ENCODE measurements at places on chromosomes 1 and 21. TPM values are rescaled to one million over a fixed set of nuclear protein-coding genes. Genes with fewer than 3 reads are reported as not detected.
A peak's percentile ranks its signal among the peaks of the same experiment; 100 is the strongest.

Gene FCRL5
- total RNA-seq, result not detected

Gene WNT3A
- not detected for total RNA-seq

Gene RBM11
- total RNA-seq, result 4.9 TPM

Gene EVA1B
- total RNA-seq, result 8.0 TPM

Gene RGS13
- not detected for total RNA-seq

Gene GIPC2
- 0.62 TPM for total RNA-seq

Gene ITLN1
- total RNA-seq, result not detected

Gene CLIC6
- total RNA-seq, result 1.6 TPM

Gene GBP2
- total RNA-seq, result 356 TPM

Gene RXFP4
- total RNA-seq, result not detected

Gene COL18A1
- 7.5 TPM for total RNA-seq

DNA sequence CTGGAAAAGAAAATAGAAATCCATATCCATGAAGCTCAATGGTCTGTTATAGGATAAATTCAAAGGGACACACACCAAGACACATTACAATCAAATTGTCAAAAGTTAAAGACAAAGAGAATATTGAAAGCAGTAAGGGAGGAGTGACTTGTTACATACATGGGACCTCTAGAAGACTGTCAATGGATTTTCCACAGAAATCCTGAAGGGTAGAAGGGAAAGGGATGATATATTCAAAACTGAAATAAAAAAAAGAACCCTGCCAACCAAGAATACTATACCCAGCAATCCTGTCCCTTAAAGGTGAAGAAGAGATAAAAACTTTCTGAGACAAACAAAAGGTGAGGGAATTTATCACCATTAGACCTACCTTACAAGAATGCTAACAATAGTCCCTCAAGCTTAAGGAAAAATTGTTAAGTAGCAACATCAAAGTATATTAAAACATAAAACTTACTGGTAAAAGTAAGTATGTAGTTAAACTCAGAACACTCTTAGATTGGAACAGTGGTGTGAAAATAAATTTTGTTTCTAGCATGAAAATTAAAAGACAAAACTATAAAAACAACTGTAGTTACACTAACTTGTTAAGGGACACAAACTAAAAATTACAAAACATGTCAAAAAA is 103.2 kb upstream of the APP start:
- DNase-seq, result no peak

GRCh38 chr1:231674575-231674974 is 48.0 kb downstream of the DISC1 start:
- no peak for DNase-seq

GRCh38 chr1:209808059-209808581 is 2.2 kb upstream of the IRF6 start:
- DNase-seq, result no peak

GRCh38 chr1:27624467-27625178 is 10.4 kb downstream of the FGR start:
- no peak for DNase-seq

DNA sequence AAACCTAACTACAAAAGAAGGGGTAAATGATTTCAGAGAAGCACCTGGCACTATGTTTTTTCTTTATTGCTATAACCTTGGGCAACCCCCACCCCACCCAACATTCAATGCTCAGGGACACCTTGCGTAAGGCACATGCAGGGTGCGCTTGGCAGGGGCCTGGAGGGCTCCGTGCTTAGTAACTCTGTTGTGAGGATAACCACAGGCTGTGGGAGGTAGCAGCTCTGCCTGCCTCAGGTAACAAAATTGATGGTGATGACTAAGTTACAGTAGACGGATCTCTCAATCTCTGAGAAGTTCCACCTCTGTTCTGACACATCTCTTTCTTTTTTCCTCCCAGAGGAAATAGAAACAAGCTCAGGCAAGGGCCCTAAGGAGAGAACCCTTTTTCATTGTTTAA is 8.7 kb upstream of the CCN1 start:
- DNase-seq, result no peak

- peak; percentile 14 for DNase-seq
Measured at GRCh38 chr1:40183055-40183710, 22.0 kb downstream of the RLF start.

DNA sequence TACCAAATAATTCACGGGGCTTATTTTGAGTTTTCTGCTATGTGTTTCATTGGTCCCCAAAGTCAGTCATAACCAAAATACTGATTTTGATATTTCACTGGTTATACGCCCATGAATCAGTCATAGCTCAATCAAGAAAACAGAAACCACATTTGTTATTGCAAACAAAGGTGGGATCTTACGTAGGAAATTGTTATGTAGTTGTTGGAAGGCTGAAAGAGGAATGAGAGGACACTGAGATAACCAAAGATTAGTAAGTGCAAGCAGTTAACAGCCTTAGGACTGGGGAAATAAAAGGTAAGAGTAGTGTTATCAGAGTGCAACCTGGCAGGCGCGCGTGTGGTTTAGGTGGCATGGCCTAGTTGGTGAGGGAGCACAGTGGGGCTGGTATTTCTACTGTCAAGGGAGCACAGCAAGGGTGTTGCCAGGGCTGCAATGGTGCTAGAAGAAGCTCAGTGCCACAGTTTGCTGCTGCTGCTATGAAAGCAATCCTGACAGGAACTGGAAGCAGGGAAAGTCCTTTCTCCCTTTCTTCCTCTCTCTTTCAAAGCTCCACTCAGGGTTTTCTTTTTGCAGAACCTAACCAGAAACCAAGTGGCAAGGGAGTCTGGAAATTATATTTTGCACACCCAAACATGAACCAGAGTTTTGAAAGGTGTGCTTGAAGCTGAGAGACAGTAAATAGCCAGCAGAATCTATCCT is 33.7 kb downstream of the RTCA start:
- peak; percentile 30 for DNase-seq

DNA sequence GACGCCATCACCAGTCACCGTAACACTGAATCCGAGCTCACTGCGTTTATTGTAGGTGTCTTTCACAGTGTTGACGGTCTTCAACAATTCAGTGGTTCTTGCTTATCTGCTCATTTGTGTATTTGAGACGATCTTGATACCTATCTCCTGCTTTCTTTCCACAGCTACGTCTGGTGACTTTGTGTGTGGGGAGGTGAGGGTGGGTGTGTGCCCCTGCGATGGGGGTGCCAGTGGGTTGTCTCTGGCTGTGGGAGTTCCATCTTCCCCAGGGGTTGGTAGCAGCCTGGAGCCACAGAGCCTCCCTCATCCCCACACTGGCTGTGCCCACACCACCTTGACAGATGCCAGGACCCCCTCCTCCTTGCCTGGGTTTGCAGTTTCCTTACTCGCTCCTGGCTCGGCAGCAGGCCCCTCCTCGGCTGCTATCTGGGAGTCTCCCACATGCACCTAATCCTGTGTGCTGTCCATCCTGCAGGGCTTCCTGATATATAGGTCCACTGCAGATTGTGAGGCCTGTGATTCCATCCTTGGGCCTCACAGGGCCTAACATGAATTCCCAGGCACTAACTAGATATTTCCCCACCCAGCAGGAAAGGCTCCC is 6.3 kb upstream of the PARP1 start:
- no peak for DNase-seq

GRCh38 chr1:107835151-107835670 is 129.8 kb downstream of the VAV3 start:
- DNase-seq, result no peak

DNA sequence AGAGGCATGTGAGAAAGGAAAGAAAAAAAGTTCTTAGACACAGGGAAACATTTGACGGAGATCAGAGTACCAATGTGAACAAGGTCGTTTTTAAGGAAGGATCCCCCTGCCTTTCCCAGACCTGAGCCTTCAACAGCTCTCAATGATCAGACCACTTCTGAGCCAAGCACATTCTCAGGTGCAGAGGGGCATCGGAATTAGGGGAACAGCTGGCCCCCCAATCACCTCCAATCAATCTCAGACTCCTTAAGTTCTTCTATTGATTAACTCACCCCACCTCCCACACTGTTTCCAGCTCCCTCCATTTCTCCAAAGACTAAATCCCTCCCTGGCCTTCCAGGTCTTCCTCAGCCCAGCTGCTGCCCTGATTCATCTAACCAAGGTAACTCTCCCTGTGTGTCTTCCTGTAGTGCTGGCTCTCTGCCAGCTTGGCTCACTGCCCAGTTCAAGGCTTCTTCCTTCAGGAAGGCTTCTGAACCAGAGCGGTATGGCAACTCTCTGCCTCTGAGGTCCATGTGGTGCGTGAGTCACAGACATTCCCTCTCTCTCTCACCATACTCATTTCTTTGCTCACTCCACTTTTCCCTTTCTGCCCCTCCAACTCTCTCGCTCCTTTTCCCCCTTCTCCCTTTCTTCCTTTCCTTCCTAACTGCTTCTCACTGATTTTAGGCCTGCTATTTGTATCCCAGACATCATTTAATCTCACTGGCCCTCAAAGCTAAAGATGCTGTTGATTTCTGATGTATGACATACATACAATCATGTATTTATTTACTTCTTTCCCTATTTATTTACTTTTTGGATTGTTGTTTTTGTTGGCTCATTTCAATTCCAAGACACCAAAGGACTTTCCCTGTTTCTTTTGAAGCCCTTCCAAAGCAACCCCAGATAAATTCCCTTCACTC is 18.1 kb downstream of the CFAP45 start:
- no peak for DNase-seq

DNA sequence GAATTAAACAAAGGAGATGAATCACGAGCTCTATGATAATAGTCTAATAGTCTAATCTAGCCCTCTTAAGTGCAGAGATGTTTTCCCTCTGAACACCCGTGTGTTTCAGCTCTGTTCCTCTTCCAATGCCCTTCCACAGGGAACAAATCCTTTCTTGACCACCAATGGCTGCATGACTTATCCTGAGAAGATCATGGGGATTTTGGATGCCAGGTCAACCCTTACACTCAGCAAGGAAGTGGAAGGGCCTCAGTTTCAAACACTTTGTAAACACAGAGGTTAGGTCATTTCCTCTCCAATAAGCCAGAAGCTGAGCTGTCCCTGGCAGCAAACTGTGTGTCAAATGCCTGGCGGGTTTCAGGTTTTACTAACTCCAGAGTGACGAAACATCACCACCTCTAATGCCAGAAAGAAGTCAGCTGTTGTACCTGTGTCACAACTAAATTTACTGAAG is 200.0 kb downstream of the GABPA start:
- peak; percentile 56 for DNase-seq

DNA sequence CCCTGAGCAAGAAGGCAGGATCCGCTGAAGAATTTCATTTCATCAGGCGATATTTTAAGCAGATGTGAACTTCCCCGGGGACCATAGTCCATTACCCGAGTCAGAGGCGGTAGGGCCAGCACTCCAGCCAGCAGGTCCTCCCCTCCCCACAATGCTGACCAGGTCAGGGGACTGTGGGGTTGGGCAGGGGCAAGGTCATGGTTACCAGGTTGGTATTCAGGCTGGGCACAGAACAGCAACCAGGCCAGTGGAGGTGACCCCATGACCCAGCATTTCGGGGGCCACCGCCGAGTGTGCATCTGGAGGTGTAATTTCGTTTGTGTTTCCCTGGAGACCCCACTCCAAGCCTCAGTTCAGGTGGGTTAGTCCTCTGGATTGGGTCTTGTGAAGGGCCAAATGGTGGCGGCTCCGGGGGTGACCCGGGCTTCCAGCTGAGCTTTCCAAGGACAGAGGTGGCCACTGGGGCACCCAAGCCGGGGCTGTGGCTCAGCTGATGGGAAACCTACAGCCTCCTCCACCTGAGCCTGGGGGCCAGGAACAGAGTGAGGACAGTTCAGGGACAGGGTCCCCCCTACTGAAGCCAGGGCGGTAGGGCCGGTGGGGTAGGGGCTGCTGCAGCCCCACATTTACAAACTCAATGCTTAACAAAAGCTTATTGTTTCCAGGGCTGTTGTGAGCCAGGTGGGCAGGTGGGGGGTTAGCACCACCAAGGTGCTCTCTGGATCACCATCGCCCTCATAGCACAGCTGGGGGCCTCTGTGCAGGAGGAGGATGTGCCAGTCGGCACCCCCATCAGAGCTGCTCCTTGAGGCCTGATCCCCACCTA is 2.8 kb downstream of the PRDM16 start:
- DNase-seq, result no peak

- DNase-seq, result no peak
Measured at GRCh38 chr1:76408303-76408702, 333.8 kb downstream of the ST6GALNAC3 start.

DNA sequence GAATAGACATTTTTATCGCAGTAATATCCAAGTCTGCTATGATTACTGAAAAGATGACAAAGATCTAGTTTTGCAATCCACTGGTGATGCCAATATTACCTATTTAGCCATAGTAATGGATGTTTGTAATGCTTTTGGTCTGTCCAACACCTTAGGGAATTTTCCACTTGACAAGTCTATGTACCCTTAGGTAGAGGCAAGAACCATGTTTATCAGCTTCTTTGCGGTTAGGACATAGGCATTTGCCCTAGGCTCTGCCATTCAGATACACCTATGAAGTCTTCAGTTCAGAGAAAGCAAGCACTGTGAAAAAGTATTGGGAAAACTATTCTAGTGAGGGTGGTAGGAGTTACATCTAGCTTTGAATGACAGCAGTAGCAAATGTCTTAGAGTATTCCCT is 40.2 kb upstream of the SLC35D1 start:
- DNase-seq, result no peak

- no peak for DNase-seq
Measured at GRCh38 chr21:39720126-39720778, 24.7 kb upstream of the IGSF5 start.

- peak; percentile 63 for DNase-seq
Measured at GRCh38 chr1:54230507-54231339, 30.8 kb downstream of the MRPL37 start.

Measured in activated T-cell treated with anti-CD3 and anti-CD28 coated beads, Interleukin-2, amount 50 U/mL, for 72 hours (primary cell).